Hematopoietic multipotent progenitor cell treated with erythropoietin and hydrocortisone succinate and interleukin-3 and kit ligand, for 17 days (in vitro differentiated cells): ENCODE measurements at places on chromosomes 4 and X.

DNA sequence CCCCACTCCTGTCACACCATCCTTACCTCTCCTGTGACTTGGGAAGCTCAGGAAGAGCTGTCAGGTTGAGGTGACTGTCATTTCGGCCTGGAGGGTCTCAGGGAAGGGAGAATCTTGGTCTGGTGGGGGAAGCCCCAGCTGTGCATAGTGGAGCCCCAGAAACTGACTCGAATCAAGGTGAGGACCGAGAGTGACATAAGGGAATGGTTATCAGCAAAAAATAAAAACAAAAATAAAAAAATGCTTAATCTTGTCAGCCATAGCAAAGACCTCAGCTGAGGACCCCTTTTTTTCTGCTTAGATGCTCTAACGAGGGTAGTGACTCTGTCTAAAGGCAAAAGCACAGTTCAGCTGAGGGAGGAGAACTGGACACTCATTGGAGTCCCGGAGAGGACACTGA, at the start of gene MAGEB17:
TSS of gene MAGEB17 (plus strand) at position 301 of the 400 bp plus-strand sequence. CDS start 2,902 bp downstream, outside the sequence.
- no peak for DNase-seq

DNA sequence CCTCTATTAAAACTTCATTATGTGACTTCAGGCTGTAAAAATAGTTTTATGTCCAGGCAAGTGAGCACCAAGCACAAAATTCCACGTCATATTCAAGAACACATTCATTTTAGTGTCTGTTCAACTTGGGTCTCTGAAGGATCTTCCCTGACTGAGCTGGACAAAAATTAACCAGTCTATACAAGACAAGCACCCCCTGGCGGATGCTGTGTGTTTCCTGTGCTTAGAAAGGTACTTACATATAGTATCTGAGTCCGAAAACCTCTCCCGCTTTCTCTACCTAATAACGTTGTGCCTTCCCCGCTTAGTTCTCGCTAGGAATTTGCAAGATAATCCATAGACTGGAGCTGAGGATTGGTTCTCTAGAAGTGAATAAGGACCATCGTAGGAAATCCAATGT, 2214.5 kb upstream of the TENM3 start:
- DNase-seq, result no peak

DNA sequence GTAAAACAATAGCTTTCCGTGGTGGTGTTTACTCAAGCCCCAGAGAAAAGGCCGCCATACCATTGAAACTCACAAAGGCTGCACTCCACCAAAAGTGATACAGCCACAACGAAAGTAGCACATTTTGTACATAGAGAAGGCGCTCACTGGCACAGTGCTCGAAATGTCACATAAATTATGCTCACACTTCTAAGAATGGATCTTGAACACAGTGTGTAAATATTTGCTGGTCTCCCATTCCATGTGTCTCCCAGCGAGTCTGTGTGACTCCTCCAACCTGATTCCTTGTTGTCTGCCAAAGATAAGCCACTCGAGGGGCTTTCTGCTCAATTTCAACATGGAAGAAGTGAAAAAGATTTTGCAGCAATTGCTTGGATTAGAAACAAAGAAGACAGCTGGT, 234.0 kb upstream of the VCX3A start:
- no peak for DNase-seq

DNA sequence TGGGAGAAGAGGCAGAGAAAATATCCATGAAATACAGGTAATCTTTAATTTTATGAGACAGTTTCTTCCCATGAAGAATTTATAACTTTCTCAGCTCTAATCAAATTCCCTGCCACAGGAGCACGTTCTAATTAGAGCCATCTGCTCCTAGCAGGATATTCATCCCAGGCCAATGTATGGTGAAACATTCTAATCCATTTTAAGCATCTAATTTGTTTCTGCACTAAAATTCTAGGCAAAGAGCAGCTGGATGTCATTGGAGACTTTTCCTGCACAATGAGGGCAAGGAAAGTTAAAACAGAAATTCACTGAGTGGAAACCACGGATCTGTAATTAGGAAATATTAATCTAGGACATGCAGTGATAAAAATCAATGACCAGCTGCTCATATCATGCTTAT, 107.7 kb upstream of the ZFP42 start:
- DNase-seq, result no peak

- DNase-seq, result no peak
Observed at GRCh38 chr4:186586205-186586604, 30.8 kb upstream of the MTNR1A start.

DNA sequence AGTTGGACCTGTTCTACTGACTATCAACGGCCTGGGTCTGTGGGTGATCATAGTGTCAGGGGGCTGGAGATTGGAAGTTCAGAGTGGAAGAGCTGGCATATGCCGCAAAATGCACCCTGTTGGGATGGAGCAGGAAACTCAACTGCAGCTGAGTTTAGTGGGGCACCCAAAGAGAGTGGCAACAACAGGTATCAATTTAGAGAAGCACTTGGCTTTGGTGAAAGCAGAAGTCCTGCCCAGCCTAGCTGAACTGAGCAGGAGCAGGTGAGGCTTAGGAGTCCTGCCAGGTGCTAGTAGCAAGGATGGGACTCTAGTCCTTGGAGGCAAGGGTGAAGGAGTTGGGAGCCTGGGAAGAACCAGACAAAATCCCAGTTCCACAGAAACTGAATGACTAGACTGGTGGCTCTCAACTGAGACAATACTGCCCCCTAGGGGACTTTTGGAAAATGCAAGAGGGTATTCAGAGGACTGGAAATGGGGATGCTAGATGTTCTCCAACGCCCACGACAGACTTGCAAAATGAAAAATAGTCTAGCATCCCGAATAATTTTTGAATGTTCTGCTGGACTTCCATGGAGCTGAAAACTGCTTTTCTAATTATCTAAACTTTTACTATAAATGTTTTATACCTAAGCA, 49.4 kb downstream of the RTL9 start:
- DNase-seq, result peak; percentile 89

- DNase-seq, result no peak
Observed at GRCh38 chr4:67292045-67292444, 253.3 kb downstream of the CENPC start.
